Tibial artery (tissue), 4 donors: ENCODE measurements at places on chromosomes 2 and 18.

- DNase-seq: no peak
These were observed 54.9 kb downstream of the SDC1 start for GRCh38 chr2:20169796-20170703.

DNA sequence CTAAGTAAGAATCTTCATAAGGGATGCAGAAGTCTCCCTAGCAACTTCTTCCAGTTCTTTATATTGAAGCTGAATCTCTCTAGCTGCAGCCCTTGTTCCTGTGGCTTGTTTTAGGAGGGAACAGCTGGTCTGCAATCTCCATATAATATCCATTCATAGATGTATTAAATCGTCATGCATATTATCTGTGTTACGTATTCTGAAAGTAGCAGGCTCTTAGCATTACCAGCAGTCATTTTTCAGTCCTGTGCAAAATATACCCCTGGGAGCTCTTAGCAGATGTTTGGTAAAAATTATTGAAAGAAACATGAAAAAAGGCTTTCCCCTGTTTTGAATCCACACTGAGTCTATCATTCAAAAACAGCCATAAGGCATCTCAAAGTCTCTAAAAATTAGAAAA lies 385.3 kb downstream of the IRS1 start:
- no peak for DNase-seq

DNA sequence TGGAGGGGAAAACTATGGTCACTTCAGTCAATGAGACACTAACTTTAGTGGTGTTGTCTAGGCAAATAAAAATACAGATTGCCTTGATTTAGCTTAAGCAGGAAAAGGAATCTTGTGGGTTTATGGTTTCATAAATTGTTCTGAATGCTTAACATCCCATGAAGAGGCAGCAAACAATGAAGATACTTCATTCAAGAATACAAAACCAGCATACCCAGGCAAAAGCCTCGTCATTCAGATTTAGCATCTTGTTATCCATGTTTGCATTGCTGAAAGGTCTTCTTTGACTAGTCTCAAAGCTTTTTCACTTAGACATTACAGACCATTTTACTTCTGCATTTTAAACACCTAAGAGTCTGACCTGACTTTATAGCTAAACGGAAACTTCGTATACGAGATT lies 272.7 kb upstream of the FSHR start:
- DNase-seq: no peak

GRCh38 chr18:45974088-45974536 lies 7.0 kb upstream of the EPG5 start:
- peak; percentile 63 for DNase-seq

DNA sequence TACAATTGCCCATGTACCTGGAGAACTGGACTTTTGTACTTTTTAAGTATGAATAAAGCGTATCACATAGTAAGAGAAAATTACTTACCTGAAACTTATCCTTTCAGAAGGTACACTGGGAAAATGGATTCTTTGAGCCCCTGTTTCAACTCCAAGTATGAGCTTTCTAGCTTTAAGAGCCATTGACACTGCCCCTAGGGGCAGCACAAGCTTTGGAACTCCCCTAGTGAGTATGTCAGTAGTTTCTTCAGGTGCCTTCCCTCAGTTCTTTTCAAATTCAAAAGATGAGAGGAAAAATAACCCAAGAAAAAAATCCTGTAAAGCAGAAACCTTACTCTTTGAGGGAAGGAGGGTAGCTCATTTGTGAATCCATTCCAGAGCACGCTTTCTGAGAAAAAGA lies 124.1 kb downstream of the MEMO1 start:
- no peak for DNase-seq

GRCh38 chr2:118697781-118698180 lies 149.7 kb downstream of the EN1 start:
- DNase-seq: no peak

DNA sequence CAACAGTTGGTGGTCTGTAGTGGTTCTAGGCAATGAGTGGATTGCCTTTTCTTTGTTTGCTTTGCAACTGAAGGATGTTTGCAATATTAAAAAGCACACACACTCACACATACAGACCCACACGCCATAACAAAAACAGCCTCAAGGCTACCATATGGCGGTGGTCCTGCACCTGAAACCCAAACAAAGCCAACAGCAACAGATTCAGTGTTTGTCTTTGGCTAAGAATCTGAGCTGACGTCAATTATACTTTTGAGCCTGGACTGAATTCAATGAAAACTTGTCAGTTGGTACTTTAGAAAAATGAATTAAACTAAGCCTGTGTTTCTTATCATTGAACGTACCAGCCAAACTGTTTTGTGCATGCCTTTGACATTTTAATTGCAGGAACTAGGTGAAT lies 65.0 kb upstream of the NYAP2 start:
- DNase-seq: no peak

DNA sequence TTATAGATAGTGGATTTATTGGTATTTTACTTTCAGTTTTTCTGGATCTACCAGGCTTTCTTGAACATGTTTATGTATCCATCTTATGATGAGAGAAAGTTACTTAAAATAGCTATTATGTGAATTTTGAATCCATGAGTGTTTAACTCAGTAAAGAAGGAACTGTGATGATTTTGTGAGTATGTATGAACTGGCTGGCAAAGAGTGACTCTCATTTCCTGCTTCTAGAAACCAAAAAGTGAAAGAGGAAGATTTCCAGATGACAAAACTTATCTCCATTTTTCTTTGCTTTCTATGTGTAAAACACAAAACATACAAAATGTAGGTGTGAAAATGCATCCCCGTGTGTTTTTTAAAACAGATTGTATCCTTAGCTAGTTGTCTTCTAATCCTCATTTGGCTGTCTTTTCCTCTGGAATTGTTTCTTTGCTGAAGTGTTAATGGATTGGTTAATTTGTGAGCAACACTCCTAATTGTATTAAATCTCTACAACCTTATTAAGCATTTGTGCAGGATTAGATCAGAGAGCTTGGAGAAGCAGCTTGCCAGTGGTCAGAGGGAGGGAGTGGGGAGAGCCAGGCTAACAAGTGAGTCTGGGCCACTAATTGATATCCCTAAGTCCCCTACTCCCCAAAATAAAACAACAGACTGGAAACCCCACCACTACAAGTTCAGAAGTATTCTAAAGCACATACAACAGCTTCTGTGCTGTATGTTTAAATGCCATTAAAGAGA lies 23.9 kb downstream of the PTPRM start:
- no peak for DNase-seq

- no peak for DNase-seq
These were observed 317.2 kb upstream of the CDH2 start for GRCh38 chr18:28494151-28494550.

DNA sequence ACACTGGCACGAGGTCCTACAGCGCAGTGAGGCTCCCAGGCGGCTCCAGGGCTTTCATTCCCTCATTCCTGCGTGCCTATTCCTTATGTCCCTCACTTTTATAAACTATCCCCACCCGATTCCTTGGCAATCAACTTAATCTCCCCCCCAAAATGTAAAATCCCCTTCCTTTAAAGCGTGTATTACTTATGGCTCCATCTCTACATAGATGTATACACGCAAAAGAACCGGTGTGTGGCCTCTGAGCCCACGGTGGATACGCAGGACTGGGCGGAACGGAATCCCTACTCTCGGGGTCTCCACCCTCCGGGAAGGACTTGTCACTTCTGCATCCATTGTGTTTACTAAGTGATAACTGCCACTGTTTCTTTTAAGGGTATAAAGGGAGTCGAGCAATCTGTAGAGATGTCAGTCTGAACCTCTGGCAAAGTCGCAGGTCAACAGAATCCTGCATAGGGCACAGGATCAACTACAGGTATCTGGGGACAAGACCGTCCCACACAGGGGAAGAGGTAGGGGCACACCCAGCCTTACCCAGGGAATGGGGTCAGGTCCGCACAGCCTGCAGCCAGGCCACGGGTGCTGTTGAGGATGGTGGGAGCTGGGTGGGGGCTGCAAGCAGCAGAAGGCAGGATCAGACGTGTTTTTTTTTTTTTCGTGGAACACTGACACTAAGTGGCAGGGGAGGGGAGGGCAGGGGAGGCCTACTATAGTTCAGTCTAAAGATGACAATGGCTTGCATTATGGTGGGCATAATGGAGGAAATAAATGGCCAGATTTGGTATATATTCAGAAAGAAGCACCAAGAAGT lies 42.1 kb downstream of the HDLBP start:
- DNase-seq: no peak

DNA sequence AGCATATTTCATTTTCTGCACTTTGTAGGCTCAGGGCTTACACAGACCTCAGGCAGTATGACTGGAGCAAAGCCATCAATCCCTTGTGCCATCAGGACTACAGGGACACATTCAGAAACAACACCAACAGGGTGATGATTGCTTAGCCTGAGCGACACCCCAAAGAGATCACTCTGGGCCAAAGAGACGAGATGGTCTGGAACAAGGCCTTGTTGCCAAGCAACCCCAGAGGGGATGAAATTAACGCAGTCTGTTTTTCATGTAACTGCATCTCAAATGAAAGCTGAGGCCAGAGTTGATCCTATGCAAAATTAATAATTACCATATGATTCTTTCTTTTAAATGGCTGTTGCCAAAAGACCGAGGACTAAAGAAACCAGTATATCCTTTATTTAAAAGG lies 20.2 kb upstream of the B3GNT2 start:
- no peak for DNase-seq

- peak; percentile 72 for DNase-seq
These were observed 120.5 kb downstream of the ZFP36L2 start for GRCh38 chr2:43105586-43106558.

DNA sequence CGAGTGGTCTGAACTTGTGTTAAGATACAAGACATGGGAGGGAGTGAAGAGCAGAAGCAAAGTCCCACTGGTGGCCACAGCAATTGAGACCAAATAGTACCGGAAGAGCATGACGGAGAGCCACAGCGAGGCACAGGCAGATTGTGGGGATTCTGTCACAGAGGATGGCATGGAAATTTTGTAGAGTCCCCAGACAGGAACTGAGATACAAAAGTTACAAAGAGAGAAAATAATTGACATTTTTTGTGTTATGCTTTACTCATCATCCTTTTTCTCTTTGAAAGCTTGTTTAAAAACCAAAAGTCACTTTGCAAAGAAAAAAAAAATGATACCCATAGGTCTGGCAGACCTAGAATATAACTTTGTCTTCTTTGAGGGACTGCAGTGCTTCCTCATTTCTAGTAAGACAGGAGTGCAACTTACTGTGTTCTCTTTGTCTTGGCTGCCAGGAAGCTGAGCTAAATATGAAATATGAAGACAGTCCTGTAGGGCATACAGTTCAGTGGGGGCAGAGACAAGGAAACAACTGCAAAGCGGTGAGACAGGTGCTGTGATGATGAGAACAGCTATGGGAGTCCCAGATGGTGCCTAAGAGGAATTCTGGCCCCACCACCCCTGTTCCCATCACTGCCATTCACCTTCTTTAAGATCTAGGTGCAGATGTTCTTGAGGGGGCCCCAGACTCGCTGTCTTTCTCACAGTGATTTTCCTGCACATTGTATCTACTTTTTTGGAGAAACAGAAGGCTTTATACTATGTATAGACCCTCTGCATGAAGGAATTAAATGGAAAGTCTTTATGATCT lies 5.2 kb downstream of the ARHGAP25 start:
- DNase-seq: no peak

DNA sequence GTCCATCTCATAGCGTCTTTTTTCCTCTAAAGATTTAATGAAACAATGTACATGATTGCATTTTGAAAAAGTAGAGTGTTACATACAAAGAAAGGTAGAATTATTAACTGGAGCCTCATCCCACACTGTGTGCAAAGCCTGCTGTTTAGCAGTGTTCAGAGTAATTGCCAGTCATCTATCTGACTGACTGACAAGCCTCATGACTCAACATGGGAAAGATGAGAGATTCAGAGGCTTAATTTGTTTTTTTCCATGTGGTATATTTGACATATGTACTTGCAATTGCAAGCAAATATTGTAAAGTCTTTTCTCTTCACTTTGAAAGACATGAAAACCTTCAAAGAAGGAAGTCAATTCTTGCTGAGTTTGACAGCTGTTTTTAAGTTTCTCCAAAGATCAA lies 14.7 kb downstream of the PCARE start:
- no peak for DNase-seq

GRCh38 chr2:206176901-206177300 lies 17.2 kb downstream of the EEF1B2 start:
- no peak for DNase-seq

- DNase-seq: no peak
These were observed 89.8 kb downstream of the SH3RF3 start for GRCh38 chr2:109218792-109219126.

GRCh38 chr2:239433777-239434403 lies 33.1 kb upstream of the HDAC4 start:
- no peak for DNase-seq

DNA sequence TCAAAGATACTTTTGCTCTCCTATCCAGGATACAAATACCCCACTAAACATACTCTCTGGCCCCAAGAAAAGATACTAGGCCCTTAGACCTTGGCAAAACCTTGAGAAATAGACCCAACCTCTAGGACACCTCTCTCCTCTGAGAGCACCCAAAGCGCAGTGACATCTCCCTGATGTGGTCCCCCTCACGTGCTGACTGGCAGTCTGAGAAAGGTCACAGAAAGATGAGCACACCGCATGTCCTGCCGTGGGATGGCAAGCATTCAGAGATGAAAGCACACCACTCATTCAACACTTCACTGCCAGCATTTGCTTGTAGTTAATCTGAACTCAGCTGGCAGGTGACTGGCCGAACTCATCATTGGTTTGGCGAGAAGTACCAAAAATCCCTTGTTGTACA lies 6.1 kb upstream of the TBC1D8 start:
- DNase-seq: no peak

DNA sequence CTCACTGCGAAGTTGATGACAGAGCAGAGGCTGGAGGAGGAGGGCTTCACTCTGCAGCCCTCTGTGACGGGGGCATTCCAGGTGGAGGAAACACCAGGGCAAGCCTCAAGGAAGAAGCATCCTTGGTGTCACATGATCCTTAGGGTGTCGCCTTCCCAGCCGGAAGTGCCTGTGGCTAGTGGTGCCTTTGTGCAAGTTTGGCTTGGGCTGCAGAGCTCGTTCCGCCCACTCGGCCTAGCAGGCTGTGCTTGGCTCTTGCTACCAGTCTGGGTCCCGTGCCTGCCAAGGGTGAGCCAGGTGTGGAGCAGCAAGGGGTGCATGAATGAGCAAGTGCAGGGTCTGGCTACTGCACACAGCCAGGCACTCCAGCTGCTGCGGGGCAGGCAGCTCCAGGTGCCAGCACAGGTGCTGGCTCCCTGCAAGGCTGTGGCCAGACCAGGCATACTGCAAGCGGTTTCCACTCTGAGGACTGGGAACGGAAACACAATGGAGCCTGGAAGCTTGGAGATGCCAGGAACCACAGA lies 325.3 kb upstream of the SMIM21 start:
- DNase-seq: no peak

GRCh38 chr2:67828066-67828465 lies 234.7 kb downstream of the C1D start:
- no peak for DNase-seq

GRCh38 chr2:96637385-96638143 lies 548 bp downstream of the KANSL3 start:
- DNase-seq: peak; percentile 93
